ENCODE measurements at places on chromosomes 7 and 10.
A peak's percentile ranks its signal among the peaks of the same experiment; 100 is the strongest.

DNA sequence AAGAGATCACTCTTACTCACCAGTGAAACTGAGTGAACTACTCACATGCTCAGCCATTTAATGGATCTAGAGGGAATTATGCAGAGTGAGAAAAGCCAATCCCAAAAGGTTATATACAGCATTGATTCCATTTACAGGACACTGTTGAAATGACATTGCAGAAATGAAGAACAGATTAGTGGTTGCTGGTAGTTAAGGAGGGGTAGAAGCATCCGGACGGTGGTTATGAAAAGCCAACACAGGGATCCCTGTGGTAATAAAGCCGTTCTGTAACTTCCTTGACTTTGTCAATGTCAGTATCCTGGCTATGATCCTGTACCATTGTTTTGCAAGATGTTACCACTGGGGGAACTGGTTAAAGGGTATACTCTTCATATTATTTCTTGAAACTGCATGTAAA is 253.4 kb downstream of the USP6NL start:
- DNase-seq = no peak

- no peak for DNase-seq
Measured at GRCh38 chr7:128150223-128150865, 90.7 kb upstream of the LEP start.

GRCh38 chr10:93006435-93007039 is 54.1 kb upstream of the CYP26C1 start:
- peak; percentile 51 for DNase-seq

DNA sequence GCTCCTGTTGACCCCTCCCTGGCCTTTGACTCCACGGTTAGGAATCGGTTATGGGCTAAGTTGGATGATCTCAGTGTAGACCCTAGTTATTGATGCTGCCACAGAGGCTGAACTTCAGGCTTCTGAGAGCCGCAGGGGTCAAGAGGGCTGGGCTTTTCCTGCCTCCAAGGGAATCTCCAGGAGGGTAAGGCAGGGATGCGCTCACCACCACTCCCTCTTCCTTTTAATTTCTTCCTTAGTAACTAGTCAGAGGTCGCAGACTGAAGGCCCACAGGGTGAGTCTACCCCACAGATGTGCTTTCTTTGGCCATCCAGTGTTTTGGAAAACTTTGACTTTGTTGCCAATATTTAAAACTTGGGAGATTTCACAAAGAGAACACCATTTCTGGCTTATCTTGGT is 151.0 kb upstream of the TCF7L2 start:
- DNase-seq = no peak

DNA sequence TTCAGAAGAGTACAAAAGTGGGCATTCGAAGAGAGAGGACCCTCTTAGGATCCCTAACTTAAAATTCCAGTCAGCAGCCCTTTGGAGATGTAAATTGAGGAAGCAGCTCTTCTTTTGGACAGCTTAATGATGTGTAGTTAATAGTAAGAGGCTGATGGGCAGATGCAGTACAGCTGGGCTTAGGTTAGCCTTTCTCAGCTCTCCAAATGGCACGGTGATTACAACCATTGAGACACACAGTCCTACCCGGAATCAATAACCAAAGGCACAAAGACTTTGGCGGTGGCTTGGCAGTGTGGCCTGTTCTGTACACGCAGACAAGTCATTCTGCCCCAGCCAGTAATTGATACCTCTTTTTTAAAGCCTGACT is 26.8 kb downstream of the GAD2 start:
- no peak for DNase-seq

- DNase-seq = no peak
Measured at GRCh38 chr10:62684911-62685310, 119.6 kb upstream of the ADO start.

GRCh38 chr7:39609113-39609934 is 14.0 kb upstream of the RALA start:
- no peak for DNase-seq

DNA sequence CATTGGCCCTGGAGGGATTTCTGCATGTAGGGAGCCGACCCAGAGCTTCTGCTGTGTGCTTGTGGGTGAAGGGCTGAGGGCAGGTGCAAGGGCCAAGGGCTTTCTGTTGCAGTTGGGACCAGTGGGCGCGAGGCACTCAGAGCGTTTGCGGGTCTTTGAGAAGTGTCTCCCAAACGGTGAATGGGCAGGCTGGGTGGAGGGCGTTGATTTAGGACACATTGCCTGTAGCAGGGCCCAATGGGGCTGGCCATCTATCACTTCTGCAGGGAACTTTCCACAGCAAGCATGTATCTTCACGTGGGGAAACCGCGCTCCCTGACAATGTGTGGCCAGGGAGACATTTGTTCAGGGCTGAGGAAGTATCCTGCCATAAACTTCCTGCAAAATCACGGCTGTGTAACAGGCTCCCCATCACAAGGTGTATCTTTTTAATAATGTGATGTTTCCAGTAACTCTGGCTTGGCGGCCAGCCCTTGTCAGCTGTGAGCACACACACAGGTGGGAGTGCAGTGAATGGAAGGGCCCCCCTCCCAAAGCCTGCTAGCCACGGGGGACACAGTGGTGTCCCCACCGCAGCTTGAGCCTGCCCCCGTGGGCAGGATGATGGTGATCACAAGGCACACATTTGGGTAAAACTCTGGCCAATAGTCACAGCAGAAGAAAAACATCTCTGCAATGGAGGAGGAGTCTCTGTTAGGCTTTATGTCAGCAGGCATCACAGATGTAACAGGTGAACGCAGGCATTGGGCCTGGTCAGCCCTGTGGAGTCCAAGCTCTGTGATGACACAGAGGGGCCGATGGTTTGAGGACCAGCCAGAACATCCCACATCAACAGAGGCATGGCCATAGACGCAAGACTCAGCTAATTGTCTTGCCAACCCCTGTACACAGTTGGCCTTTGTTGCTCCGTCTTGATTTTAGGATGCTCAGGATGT is 84.3 kb downstream of the GLRX3 start:
- no peak for DNase-seq

DNA sequence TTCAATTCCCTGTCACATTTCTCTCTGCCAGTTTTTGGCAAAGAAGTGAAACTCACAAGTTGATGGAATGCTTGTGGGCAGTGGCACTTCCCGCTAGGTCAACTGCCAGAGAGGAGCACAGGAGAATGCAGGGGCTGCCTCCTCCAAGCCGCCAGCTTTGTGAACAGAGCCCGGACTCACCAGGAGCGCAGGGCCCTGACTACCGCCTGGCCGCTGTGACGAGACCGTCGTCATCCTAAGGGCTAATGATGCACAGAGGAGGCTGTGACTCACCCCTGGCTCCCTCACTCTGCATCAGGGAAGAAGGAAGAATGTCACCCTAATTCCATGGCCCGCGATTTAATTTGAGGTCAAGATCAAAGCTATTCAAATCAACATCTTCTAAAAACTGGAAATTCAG is 123.9 kb downstream of the TAX1BP1 start:
- DNase-seq = no peak

DNA sequence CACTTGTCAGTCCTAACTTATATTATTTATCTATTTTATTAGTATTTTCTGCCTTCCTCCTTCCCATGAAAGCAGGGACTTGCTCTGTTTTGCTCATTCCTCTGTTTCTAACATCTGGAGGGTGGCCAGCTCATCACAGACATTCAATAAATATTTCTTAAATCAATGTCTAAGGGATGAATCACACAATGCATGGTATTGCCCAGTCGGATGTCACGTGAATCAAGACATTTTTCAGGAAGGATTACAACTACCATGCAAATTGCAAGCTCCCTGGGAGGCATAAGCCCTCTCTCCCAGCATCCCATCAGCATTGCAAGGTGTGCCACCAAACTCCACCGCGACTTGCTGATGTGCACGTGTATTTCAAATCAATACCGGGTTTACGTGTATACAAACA is 146.6 kb upstream of the RNF32 start:
- DNase-seq = no peak

GRCh38 chr7:2331707-2332106 is 17.5 kb upstream of the SNX8 start:
- DNase-seq = no peak

DNA sequence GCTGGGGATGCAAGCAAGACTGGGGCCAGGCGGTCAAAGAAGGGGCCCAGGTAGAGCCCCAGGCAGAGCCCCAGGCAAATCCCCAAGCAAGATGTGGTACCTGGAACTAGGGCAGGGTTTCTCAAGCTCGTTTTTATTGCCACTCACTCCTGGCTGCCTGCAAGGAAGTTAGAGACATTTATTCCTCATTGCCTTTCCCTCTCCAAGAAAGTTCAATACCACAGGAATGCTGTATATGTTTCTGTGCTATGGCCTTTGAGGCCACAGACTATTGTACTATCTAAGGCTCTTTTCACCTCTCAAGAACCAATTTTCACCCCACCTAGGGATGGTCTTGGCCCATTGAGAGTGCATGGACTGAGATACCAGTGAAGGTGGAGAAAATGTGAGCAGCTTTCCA is 71.3 kb downstream of the TACC2 start:
- no peak for DNase-seq

GRCh38 chr7:50196719-50197118 is 103.7 kb upstream of the ZPBP start:
- DNase-seq = no peak

DNA sequence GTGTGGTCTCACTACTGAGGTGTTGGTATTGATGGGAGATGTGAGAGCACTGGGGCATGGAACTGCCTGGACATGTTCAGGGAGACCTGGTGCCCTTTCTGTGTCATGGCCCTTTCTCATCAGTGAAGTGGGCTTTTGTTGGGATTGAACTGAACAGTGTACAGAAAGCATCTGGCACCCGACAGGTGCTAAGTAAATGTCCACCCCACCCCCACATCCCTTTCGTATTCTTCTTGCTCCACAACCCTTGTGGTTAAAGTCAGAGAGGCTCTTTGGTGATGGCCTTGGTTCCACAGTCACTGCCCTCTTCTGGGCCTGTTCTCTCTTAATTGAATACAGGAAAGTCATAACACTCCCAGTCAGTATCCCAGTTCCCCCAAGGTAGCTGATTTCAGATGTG is 5.4 kb downstream of the NOM1 start:
- DNase-seq = no peak

- no peak for DNase-seq
Measured at GRCh38 chr7:36633377-36633776, 90.9 kb downstream of the AOAH start.

GRCh38 chr7:112156412-112156811 is 49.8 kb downstream of the DOCK4 start:
- no peak for DNase-seq

GRCh38 chr10:31170636-31171035 is 139.0 kb upstream of the ZNF438 start:
- no peak for DNase-seq

DNA sequence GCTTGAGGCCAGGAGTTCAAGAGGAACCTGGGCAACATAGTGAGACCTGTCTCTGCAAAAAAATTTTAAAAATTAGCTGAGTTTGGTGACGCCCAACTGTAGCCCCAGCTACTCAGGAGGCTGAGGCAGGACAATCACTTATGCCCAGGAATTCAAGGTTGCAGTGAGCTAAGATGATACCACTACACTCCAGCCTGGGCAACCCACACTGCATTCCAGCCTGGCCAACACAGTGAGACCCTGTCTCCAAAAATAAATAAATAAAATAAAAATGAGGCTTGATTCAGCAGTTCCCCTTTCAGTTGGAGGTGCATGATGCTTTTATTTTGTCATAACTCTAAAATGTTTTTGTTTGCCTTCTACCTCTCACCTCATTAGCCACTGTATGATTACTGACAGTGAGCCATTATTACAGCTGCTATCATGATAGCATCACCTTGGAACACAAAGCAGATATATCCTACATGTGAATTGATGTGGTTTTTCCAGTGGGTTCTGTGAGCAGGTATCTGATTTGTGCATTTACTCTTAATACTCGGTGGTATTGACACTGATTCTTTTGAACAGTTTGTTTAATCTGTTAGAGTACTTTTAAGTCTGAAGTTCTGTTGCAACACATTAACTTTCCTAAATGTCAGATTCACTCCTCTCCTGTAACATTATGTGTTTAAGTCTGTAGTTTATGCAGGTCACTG is 49.1 kb downstream of the ARID5B start:
- DNase-seq = no peak

- DNase-seq = no peak
Measured at GRCh38 chr7:151900986-151901621, 24.2 kb upstream of the PRKAG2 start.

DNA sequence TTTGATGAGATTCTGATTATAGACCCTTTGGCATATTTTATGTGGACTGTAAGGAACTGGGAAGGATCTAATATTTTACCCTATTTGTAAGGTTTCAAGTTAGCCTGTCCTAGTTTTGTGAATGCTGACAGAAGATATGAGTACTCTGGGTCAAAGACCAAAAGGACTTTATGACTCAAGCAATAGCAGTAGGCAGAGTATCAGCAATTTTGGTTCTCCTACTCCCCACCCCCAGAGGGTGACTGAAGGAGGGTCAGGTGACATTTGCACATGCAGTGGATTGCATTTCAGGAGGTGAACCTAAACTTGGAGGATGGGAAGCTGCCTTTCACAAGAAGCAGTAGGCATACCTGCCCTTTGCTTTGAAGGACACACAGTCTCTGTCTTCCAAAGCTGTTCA is 84.0 kb upstream of the KLF6 start:
- no peak for DNase-seq

- DNase-seq = no peak
Measured at GRCh38 chr7:108697254-108697653, 127.6 kb downstream of the DNAJB9 start.

GRCh38 chr7:43583424-43584194 is 701 bp downstream of the STK17A start:
- DNase-seq = peak; percentile 46

- DNase-seq = no peak
Measured at GRCh38 chr7:149816267-149816751, 21.9 kb upstream of the ZNF862 start.

DNA sequence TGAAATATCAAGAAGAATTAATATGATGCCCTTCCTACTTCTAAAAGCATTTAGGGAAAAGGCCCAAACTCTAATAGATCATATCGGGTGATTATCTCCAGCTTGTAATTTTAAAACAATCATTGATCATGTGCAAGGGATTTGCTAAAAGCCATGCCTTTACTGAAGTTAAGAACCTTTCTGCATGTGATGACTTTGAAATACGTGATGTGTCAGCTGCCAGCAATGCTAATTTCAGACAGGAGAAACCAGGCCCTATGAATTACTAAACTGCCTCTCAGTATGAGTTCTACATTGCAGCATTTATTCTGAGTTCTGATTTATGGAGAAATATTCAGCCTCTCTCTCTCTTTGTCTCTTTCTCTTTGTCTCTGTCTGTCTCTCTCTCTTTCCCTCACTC is 203.6 kb upstream of the AKR1E2 start:
- no peak for DNase-seq

DNA sequence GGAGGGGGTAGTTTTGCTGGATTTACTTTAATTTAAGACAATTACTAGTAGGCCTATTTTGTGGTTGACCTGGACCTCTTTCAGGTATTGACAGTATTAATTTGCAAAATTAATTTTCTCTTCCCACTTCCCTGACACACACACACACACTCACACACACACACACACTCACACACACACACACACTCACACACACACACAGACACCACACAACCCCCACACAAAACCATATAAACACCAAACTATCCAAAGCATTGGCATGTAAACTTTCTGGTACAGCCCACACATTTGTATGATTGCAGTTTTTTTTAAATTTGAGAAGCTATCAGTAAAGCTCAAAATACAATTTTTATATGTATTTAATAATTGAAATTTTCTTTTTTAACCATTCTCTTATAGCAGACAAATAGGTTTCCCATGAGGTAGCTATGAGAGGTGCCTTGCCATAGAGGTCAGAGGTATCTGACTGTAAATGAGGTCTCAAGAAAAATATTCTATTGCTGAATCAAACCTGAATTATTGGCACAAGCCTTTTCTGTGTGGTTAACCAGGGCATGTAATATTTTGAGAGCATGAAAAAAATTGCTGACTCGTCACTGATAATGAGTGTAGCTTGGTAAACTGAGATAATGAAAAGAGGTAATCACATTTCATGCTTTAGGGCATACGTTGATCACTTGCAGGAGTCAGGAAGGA is 306.5 kb downstream of the GATA3 start:
- DNase-seq = no peak
